ENCODE measurements at places on chromosomes 12 and 14.
A peak's percentile ranks its signal among the peaks of the same experiment; 100 is the strongest.

GRCh38 chr12:119980242-119980641, 8.8 kb upstream of the BICDL1 start:
- DNase-seq = no peak

- DNase-seq = no peak
Observed at GRCh38 chr12:75774261-75775052, 257.1 kb downstream of the PHLDA1 start.

DNA sequence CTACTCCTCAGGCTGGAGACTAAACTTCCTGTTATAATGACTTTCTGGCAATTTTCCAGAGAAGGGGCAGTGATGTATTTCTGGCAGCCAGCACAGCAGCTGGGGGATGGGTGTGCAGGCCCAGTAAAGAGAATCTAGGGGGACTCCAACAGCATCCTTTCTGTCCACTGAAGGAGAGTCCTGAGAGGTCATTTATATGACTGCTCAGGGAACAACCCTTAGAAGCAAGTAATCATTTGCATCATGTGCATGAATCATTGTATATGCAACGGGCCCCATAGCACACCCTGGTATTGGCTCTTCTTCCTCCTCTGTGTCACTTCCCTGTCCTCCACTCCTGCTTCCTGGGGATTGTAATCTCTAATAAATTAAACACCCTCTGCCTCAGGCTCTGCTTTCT, 493.8 kb downstream of the RPS29 start:
- DNase-seq = no peak

- DNase-seq = no peak
Observed at GRCh38 chr14:104843006-104843405, 22.1 kb upstream of the CEP170B start.

DNA sequence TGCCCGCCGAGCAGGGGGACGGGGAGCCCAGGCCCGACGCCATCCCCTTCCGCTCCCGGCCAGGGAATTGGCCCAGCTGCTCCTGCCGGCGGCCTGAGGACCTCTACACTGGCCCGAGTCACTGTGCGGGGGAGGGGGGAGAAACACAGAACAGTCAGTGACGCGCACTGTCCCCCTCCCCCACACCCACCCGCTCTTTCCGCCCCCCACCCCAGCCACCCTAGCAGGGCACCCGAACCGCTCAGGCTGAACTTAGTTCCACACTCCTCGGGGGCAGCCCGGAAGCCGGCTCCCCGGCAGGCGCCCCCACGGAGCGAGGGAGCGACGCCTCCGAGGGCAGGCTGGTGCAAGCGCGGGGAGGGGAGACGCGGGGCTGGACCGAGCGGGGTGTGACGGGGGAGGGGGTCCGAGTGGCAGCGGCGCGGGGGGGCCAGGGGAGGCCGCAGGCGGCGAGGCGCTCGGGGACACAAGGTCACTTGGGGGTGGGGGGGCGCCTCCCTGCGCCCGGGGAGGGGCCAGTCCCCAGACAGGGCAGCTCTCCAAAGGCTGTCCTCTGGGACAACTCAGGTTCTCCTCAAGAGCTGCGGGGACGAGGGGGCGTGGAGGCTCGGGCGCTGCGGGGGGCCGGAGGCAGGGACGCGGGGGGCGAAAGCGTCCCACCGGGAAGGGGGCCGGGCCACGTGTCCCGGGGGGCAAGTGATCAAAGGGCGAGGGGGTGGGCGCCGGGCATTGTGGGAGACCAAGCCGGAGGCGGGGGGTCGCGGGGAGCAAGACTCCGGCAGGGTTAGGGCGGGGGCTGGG, 648 bp downstream of the CHD4 start:
- no peak for DNase-seq

- DNase-seq = no peak
Observed at GRCh38 chr12:122506393-122506938, 5.7 kb upstream of the ZCCHC8 start.

DNA sequence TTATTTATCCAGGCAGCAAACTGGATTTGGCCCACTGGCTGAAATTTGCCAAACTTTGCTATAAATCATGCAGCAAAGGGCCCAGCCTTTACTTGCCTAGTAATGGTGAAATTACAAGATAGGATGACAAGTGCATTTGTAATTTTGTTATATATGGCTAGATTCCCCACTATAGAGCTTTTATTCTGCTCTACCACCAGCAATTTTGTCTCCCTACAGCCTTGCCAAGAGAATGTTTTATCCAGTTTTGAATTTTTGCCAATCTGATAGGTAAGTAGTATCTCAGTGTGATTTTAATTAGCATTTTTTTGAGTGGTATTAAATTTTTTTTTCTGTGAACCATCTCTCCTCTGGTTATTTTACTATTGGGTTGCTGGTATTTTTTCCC, 161.6 kb downstream of the SLC41A2 start:
- no peak for DNase-seq

DNA sequence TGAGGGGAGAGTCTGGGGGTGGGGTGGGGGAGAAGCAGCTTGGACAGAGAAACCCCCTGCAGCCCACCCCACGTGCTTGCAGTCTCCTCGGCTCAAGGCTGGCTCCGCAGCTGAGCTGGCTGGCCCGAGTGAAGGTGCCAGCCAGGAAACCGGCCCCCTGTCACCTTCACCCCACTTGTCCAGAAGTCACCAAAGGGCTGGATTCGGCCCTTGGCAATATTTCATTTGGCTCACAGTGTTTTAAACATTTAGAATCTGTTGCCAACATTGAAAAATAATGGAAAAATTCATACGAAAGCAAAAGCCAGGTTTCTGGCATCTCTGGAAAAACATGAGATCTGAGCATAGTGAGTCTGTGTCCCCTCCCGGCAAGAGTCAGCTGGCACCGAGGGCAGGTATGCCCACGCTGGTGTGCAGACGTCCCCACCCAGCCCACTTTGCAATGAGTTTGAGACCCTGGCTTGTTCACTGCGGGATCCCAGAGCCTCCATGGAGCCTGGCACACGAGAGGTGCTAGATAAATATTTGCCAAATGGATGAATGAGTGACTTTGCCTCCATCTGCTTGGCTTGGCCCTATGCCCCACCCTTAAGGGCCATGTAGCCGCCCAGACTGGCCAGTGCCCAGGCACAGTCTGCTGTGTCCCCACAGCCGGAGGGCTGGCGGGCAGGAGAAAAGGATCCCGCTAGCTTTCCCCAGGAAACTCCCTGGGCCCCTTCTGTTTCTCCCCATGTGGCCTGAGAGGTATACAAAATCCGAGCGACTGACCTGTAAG, 18.2 kb downstream of the MSI1 start:
- DNase-seq = no peak

DNA sequence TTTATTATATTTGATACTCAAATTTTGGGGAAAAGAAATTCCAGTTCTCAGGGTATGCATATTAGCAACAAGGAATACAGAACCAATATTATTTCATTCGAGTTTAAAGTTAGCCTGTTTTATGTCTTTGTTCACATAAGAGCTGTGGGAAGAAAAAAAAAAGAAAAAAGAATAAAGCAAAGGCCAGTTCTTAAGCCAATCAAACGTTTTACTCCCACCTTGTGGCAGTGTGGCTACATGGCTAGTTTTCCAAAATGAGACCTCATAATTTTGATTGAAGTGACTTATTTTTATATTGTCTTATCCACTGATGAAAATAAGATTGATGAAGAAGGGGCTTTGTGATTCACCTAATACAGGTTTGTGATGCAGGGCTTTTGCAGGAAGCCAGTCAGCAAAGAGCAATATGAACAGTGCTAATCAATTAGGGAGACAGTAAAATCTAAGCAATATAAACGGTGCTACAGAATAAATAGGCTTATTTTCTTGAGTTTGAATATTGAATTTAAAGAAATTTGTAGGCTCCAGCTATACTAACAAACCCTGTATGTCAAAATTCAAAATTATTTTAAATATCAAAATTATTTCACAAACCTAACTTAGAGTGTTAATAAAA, 624.1 kb upstream of the FOXG1 start:
- DNase-seq = no peak

DNA sequence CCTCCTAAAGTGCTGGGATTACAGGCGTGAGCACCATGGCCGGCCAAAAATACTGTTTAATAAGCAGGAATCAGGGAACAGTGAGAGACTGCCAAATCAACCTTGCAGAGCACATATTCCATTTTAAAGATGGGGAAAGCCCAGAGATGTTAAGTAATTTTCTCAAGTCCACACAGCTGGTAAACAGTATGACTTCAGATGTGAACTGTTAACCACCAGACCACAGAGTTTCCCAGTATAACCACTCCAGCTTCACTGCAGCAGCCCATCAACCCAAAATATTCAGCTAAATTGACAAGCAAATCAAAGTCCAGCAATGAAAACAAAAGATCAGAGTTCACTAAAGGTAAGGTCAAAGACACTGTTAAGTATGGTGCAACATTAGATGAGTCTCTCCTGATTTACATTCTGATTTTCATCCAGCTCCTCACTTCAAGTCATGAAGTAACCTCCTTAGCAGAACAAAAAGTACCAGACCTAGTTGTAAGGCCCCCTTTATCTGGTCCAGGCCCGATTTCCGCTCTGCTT, 82.1 kb downstream of the TRAFD1 start:
- DNase-seq = no peak

GRCh38 chr12:18261273-18261672, at the start of gene PIK3C2G:
TSS of gene PIK3C2G (plus strand) at chr12:18261518. CDS start at chr12:18282082, 20,564 bp downstream.
- no peak for DNase-seq

GRCh38 chr12:34345801-34346200, 323.5 kb downstream of the ALG10 start:
- no peak for DNase-seq

DNA sequence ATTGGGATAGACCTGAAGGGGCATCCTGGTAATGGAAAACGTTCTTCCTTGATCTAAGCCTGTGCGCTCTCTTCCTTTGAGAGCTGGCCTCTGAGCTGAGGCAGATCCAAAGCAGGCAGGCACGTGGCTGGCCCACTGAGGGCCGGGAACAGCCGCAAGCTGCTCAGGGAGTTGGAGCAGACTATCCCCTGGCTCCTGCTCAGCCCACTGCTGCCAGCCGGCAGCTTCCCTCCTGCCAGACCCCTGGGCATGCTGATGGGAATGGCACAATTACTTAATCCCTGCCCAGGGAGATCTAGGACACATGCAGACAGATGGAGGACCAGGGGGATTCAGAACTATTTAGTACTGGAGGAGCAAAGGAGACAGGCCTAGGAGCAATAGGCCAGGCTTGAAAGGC, 14.4 kb downstream of the NEUROD4 start:
- DNase-seq = no peak

- DNase-seq = no peak
Observed at GRCh38 chr12:9070351-9070750, 45.4 kb downstream of the A2M start.

DNA sequence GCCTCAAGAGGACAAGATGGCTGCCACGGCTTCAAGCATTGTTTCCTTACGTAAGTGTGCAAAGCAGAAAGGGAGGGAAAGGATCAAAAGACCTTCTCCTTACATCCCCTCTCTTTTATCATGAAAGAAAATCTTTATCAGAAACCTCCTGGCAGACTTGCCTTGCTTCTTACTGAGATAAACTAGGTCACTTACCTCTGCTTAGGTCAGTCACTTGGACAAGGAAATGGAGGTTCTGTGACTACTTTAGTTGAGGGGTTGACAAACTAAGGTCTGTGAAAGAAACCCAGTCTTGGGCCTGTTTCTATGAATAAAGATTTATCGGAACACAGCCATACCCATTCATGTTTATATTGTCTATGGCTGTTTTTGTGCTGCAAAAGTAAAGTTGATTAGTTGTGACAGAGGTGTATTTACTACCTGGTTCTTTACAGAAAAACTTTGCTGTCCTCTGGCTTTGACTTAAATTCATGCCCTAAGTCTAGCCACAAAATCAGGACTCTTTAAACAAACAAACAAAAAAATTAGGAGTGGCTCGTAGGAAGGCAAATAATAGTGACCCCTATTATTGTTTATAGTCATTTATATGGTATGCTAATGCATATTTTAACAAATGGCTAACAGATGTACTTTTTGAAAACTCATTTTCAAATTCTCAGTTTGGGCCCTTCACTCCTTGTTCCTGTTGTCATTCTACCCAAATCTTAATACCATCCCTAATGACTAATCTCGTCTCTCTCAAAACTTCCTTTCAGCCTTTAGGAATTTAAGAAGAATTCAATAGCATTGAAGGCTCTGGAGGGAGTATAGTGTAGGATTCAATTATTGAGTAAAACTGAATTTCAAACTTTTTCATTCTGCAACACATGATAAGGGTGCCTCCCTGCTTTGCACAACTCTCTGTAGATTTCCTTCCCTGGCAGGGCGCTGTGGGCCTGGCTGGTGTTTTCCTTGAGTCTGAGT, 42.0 kb upstream of the ATP2B1 start:
- no peak for DNase-seq

DNA sequence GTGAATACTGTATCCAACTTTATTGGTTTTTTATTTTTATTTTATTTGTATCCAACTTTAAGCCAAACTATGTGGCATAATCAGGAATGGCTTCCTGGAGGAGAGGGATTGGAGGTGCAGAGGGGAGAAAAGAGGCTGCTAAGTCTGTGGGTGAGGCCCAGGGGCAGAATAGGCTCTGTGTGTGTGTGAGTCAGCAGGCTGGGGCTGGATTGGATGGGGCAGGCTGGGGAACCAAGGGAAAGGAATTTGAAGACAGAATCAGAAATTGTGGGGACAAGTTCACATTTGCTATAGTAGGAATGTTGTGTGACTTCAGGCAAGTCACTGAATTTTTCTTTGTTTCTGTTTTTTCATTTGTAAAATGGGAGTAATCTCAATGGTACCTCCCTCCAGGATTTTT, 12.8 kb upstream of the RILPL1 start:
- DNase-seq = no peak

- no peak for DNase-seq
Observed at GRCh38 chr12:63849641-63850040, 5.1 kb downstream of the SRGAP1 start.

GRCh38 chr12:25131270-25131669, 63.7 kb downstream of the DNAI7 start:
- DNase-seq = no peak

- DNase-seq = peak; percentile 54
Observed at GRCh38 chr14:71574976-71575375, 357.3 kb upstream of the RGS6 start.

- peak; percentile 96 for DNase-seq
Observed at GRCh38 chr12:78210894-78211302, 380.2 kb downstream of the NAV3 start.

- no peak for DNase-seq
Observed at GRCh38 chr14:93917141-93917540, 10.0 kb upstream of the FAM181A start.

DNA sequence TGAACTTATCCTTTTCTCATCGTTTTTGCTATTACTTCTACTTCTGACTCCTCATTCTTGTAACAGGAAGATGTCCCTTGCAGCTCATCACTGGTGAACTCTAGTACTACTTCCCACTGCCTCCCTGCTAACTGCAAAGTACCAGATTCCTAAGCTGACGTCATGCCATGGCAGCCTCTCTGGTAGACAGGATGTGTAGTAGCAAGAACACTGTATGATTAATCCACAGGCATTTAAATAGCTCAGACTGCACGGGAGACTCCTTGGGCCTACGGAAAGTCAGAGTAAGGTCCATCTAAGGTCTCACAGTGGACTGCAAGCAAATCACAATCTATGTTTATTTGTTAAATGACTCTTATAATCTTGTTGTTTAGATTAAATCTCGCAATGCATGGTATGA, 43.5 kb downstream of the DNAI7 start:
- peak; percentile 88 for DNase-seq

DNA sequence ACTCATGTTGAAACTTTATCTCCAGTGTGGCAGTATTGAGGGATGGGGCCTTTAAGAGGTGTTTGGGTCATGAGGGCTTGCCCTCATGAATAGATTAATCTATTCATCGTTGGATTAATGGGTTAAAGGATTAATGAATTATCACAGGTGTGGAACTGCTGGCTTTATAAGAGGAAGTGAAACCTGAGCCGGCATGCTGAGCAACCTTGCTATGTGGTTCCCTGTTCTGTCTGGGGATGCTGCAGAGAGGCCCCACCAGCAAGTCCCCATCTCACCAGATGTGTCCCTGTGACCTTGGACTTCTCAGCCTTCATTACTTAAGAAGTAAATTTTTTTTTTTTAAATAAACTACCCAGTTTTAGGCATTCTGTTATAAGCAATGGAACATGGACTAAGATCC, 109.6 kb downstream of the DYRK2 start:
- no peak for DNase-seq

Measured in AG09309 (cell line).